ENCODE measurements at places on chromosomes 2 and 18.

DNA sequence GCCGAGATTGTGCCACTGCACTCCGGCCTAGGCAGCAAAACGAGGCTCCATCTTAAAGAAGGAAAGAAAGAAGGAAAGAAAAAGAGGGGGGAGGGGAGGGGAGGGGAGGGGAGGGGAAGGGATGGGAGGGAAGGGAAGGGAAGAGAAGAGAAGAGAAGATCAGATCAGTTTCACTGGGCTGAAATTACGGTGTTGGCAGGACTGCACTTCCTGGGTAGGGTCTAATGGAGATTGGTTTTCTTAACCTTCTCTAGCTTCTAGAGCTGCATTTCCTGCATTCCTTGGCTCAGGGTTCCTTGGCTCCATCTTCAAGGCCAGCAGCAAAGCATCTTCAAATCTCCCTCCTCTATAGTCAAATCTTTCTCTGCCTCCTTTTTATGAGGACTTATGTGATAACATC is 349.1 kb upstream of the CRIM1 start:
- no peak for DNase-seq

DNA sequence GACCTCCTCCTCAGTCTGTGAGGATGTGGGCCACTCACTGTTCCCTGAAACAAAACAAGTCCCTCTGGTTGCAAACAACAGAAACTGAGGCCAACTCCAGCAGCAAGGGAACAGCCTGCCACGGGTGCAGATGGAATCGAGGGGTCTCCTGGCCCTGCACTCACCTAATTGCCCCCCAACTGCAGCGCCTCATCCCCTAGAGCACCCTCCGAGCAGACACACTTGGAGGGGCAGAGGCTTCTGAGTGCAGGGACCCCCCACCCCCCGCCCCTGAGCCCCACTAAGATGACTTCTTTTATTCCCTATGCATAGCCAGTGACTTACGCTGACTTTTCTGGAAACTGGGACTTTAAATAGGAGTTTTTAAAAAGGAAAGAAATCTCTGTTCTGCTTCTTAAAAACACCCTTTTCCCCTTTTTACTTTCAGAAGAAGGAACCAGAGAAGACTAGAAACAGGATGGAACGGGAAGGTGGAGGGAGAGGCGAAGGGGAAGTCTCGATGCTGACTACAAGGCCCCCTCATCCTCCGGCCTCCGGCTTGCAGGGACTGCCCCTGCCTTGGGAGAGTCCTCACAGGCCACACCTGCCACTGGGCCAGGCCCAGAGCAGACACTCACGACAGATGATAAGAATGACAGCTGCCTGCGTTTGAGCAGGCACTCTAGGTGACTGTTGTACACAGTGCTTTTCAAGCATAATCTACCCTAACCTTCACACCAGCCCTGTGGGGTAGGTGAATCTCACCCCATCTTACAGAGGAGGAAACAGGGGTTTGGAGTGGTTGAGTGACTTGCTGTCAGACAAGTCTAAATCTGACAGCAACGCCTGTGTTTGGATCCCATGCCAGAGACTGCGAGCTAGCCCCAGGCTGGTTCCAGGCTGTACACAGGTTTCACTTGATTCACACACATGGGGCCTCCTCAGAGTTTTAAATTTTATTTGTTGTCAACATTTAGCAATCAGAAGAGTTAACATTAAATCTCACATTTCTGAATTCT is 28.2 kb upstream of the BIN1 start:
- DNase-seq = no peak

DNA sequence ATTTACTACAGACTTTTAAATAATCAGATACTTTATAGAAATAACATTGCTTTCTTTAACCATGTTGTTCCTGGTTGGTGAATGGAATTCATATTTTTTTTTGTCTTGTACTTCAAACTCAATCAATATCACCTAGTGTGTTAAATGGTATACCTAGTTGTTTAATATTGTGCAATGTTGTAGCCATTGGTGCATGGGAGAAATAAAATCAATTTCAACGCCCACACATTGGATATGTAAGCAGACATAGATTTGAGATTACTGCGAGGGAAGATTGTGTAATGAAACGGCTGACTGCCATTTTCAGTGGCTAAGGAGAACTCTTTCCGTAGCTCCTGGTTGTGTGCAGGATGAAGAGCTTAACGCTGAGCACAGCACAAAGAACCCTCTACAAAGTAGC is 626.1 kb downstream of the TMEM182 start:
- no peak for DNase-seq

- DNase-seq = no peak
Observed at GRCh38 chr2:216863946-216864345, 4.1 kb upstream of the TNP1 start.

GRCh38 chr2:144490857-144491256 is 29.1 kb downstream of the ZEB2 start:
- no peak for DNase-seq

- no peak for DNase-seq
Observed at GRCh38 chr2:174337337-174338146, 2.8 kb downstream of the SP9 start.

GRCh38 chr2:191465766-191466420 is 212.0 kb upstream of the NABP1 start:
- no peak for DNase-seq

DNA sequence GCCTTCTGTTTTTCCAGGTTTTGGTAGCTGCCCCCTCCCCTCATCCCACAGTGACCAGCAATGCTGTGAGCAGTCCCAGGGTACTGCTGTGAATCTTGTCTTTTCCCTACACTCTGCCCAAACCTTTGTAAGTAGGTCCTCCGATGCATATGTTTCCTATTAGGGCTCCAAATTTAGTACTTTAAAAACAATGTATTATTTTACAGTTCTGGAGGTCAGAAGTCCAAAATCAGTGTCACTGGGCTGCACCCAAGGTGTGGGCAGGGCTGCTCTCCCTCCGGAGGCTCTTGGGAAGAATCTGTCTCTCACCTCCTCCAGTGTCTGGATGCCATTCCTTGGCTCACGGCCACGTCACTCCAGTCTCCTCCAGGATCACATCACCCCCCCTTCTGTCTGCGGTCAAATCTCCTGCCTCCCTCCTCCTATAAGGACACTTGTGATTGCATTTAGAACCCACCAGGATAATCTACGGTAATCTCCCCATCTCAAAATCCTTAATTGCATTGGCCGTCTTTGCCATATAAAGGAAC is 208.5 kb downstream of the SH3BP4 start:
- no peak for DNase-seq

- no peak for DNase-seq
Observed at GRCh38 chr18:57841568-57841967, 38.5 kb upstream of the ATP8B1 start.

DNA sequence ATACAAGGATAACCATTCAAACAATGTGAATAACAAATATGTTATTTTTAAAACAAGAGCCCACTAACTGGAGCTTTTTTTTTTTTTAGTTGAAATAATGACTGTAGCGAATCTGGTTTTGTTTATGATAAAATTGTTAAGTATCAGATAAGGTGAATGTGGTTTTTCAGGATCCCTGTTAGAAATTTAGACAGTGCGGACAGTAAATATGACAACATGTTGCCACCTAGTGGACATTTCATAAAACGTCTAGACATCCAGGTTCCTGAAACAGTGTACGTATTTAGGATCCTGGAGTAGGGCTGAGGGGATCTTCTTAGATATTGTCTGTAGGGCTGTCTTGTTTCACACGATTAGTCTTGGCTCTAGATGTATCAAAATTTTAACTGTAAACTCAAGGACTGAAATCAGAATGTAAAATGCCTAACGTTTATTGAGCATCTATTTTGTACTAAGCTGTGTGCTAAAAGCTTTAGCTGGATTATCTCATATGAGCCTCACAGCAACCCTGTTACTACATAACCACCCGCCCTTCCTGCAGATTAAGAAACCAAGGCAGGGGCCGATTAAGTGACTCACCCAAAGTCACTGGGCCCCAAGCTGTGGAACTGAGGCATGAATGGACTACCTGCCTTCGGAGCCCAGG is 23.9 kb upstream of the CCDC68 start:
- DNase-seq = no peak

- no peak for DNase-seq
Observed at GRCh38 chr18:47036298-47036874, 965 bp upstream of the ELOA2 start.

DNA sequence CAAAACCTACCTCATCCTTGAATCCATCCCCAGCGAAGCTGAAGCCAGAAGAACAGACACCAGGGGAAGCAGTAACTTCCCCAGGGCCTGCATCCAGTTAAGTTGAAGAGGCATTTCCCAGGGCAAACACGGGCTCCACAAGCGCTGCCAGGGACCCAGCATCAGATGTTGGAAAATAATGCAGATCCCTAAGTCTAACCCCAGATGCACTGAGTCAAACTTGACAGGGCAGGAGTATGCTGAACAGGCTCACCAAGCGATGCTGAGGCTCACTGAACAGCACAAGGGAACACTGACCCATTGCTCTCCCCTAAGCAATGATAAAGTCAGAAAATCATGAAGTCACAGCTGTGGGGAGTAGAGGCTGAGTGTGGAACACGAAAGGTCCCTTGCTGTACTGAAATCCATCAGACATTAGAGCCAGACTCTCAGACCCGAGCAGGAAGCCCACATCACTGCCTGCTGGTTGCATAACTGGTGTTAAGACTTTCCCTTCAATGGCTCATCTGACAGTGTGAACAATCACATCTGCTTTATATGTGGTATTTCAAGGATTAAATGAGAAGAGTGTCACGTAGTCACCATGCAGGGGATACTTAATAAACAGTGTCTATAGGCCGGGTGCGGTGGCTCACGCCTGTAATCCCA is 36.2 kb downstream of the TNS1 start:
- DNase-seq = no peak

- DNase-seq = no peak
Observed at GRCh38 chr2:217193431-217194340, 333.8 kb upstream of the TNP1 start.

GRCh38 chr18:47983946-47984345 is 53.5 kb upstream of the SMAD2 start:
- DNase-seq = no peak

- no peak for DNase-seq
Observed at GRCh38 chr2:172085460-172086159, at the start of gene DLX1. Gene DLX1, plus strand, starts transcription at chr2:172085507. Its CDS starts 171 bp downstream, at chr2:172085678.

- DNase-seq = no peak
Observed at GRCh38 chr2:216392018-216392562, 19.8 kb upstream of the MARCHF4 start.

GRCh38 chr2:231069379-231070054 is 12.8 kb downstream of the PSMD1 start:
- DNase-seq = no peak

DNA sequence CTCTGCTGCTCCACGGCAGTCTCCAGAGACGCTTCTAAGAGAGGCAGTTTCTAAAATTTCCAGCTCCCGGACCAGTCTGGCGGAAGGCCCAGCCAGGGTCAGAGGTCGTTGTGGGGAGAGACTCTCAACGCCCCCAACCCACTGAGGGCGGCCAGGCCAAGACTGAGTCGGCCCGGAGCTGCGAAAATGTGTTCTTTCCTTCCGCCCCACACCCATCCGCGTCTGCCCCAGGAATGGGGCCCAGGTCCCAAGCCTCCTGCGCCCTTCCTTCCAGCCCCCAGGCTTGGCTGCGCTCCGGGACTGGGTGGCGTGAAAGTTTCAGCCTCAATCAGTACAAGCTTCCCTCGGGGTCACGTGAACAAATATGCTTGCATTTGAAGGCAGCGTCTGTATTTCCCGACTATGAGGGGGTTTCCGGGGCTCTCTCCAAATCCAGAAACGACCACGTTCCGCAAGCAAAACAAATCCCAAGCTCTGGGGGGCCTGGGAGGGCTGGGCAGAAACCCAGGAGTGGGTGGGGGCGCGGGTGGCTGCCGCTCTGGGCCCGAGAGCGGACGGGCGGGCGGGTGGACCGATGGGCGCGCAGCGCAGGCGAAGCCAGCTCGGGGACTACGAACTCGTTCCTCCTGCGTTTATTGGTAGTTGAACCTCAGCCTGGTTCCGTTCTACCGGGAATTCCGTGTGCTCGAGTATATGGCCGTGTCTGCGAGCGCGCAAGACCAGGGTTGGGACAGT is 3.3 kb downstream of the HOXD3 start:
- DNase-seq = no peak

DNA sequence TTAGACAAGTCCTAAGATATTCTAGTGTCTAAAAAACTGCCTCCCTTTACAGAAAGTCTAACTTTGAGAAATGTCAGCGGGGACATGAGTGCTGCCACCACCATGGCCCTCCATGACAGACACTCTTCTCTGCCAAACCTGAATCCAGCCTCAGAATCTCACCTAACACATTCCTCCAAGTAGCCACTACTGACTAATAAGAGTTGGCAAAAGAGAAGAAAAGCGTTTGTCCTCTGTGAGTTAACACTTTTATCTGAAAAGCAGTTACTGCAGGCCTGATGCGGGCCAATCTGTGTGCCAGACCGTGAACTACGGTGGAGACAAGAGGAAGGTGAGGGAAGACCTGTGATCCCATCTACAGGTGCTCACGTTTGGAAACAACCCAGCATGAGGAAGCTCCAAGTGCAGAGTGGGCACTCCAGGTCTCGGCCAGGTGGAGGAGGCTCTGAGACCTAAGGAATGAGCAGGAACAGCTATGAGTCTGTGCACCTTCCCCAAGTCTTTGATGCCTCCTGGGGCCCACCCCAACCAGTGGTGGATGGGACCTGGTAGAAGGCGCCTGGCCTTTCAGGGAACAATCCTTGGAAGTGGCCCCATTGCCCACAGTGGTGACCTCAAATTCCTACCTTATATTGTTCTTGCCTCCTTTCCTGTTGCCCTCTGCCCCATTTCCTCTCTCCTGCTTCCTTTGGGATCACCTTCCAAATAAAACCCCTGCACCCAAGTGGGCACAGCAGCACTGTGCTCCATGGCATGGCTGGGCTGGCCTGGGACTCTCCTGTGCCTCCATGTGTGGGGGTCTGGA is 91.6 kb downstream of the BIN1 start:
- DNase-seq = no peak

DNA sequence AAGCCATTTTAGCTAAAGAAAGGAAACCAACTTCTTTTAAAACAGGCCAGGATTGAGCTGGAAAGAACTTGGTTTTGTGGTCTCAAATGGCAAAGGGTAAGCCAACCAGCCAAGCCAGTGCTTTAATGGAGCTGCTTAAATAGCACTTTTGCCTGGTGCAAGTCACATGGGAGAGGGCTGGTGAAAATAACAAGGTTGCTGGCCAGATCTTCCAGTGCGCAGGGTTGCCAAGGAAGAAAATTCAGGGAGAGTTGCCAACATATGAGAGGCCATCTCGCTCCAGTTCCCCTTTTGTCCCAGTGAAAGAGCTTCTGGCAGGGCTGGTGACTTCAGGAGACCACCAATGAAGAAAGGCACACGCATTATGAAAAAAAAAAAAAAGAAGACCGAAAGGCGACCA is 57.3 kb downstream of the IRS1 start:
- no peak for DNase-seq

DNA sequence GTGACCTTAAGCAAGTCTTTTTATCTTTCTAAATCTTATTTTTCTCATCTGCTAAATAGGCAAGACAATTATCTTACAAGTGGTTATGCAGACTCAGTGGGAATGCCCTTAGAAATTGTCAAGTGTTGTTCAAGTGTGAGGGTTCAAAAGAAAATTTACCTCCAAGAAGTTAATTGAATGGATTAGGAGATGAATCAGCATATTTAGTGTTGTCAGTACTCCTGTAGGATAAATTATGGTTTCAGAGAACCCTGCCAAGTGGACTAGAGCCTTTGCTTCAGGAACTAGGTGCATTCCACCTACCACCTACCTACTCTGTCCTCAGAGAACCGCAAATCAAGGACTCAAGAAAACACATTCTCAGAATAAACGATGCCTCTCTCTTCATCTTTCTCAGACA is 69.8 kb upstream of the KCTD1 start:
- no peak for DNase-seq

- no peak for DNase-seq
Observed at GRCh38 chr2:165436559-165436958, 32.9 kb upstream of the CSRNP3 start.
